Left kidney (tissue), 8 donors: ENCODE measurements at places on chromosomes 5 and 9. TPM values are rescaled to one million over a fixed set of nuclear protein-coding genes. Genes with fewer than 3 reads are reported as not detected.

Gene LCP2
- 3.9 TPM for polyA plus RNA-seq

Gene STPG3
- 1.5 TPM for polyA plus RNA-seq

Gene ST6GALNAC6
- 38.4 TPM for polyA plus RNA-seq

Gene FAT2
- 9.4 TPM for polyA plus RNA-seq

Gene RBM22
- polyA plus RNA-seq = 86.4 TPM

Gene NR2F1-AS1
- 59.1 TPM for polyA plus RNA-seq

Gene ARL10
- 16.8 TPM for polyA plus RNA-seq

Gene DIMT1
- polyA plus RNA-seq = 39.6 TPM

Gene FBXL7
- 29.8 TPM for polyA plus RNA-seq

Gene CCDC192
- polyA plus RNA-seq = 1.5 TPM

Gene ANXA1
- 29.5 TPM for polyA plus RNA-seq

Gene CAMK2A
- 4.6 TPM for polyA plus RNA-seq

Gene SNCAIP
- polyA plus RNA-seq = 26.1 TPM

Gene DOCK2
- 2.6 TPM for polyA plus RNA-seq

Gene AHRR
- polyA plus RNA-seq = 5.9 TPM

Gene SLC6A19
- polyA plus RNA-seq = 67.4 TPM

Gene SGCD
- polyA plus RNA-seq = 4.0 TPM

Gene RECK
- 30.0 TPM for polyA plus RNA-seq

Gene PCDHGA4
- polyA plus RNA-seq = 2.6 TPM

Gene LVRN
- 3.0 TPM for polyA plus RNA-seq

Gene OBP2B
- polyA plus RNA-seq = not detected

Gene SLCO4C1
- 26.7 TPM for polyA plus RNA-seq

Gene IFNA2
- not detected for polyA plus RNA-seq

Gene ARID3C
- 0.20 TPM for polyA plus RNA-seq

Gene HMGXB3
- polyA plus RNA-seq = 51.3 TPM

Gene PCDHGA5
- polyA plus RNA-seq = 2.7 TPM

Gene OTP
- polyA plus RNA-seq = not detected

Gene LCN2
- polyA plus RNA-seq = 0.75 TPM

Gene SPATA6L
- polyA plus RNA-seq = 5.3 TPM

Gene CD72
- polyA plus RNA-seq = 3.6 TPM

Gene MYMK
- polyA plus RNA-seq = 0.37 TPM

Gene PTGES
- 4.3 TPM for polyA plus RNA-seq

Gene OBP2A
- not detected for polyA plus RNA-seq

Gene GFPT2
- 5.1 TPM for polyA plus RNA-seq

Gene MARVELD2
- 30.5 TPM for polyA plus RNA-seq
